ENCODE measurements at places on chromosomes 1 and 21. TPM values are rescaled to one million over a fixed set of nuclear protein-coding genes. Genes with fewer than 3 reads are reported as not detected.

DNA sequence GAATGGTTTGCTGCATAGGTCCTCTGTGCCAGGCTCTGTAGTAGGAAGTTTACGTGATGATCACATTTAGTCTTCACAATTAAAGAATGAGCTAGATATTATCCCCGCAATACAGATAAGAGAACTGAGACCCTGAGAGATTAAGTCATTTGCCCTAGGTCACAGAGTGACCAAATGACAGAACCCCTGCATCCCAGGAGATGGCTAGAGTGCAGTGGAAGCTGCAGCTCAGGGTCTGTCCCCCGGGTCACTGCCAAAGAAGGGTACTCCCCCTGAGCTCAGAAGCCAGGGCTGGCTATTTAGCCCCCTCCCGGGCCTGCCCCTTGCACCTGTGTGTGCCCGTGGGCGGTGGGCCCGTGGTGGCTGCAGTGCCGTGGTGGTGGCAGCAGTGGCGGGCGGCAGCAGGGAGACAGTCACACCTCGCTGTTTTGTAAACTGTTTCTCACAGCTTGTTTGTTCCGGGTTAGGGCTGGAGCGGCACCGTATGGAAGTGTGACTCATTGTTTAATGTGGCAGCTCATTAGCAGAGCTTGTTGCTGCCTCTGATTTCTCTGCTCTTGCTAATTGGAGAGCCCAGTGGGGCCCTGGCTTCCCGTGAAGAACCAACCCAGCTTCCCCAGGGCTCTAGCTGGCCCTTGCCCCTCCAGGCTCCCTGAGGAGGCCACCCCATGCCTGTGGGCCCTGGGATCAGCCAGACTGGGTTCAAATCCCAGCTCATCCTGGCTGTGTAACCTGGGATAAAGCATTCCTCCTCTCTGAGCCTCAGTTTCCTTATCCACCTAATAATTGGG lies 19.3 kb upstream of the FOXO6 start:
- no peak for DNase-seq
- no peak overlapping the region for H3K27ac ChIP-seq
- no peaks in the 10 kb centered on the region for H3K4me1 ChIP-seq
- H3K27me3 ChIP-seq: no peaks in the 10 kb centered on the region

DNA sequence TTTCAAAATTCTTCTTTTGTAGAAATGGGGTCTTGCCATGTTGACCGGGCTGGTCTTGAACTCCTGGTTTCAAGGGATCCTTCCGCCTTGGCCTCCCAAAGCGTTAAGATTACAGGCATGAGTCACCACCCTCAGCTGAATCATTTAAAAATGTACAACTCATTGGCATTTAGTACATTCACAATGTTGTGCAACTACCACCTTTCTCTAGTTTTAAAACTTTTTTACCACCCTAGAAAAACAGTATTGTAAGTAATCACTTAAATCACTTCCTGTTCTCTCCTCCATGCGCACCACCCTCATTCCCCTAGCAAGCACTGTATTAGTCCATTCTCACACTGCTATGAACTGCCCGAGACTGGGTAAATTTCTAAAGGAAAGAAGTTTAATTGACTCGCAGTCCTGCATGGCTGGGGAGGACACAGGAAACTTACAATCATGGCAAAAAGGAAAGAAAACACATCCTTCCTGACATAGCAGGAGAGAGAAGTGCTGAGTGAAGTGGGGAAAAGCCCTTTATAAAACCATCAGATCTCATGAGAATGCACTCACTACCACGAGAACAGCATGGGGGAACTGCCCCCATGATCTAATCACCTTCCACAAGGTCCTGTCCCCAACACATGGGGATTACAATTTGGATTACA lies 14.4 kb upstream of the THEM5 start:
- H3K4me1 ChIP-seq: no peaks in the 10 kb centered on the region
- no peak for DNase-seq
- no peak overlapping the region for H3K27ac ChIP-seq
- no peak overlapping the region for H3K4me3 ChIP-seq
- H3K36me3 ChIP-seq: no peaks in the 10 kb centered on the region
- no peaks in the 10 kb centered on the region for H3K27me3 ChIP-seq

Gene CFAP141
- total RNA-seq: not detected

GRCh38 chr1:211633524-211633846 lies 41.9 kb downstream of the NEK2 start:
- H3K36me3 ChIP-seq: no peaks in the 10 kb centered on the region
- DNase-seq: no peak
- H3K27ac ChIP-seq: no peak overlapping the region
- no peaks in the 10 kb centered on the region for H3K27me3 ChIP-seq

Gene ZSWIM5
- total RNA-seq: 3.8 TPM

Gene LCE2C
- total RNA-seq: not detected

Gene S100A12
- 2.6 TPM for total RNA-seq

DNA sequence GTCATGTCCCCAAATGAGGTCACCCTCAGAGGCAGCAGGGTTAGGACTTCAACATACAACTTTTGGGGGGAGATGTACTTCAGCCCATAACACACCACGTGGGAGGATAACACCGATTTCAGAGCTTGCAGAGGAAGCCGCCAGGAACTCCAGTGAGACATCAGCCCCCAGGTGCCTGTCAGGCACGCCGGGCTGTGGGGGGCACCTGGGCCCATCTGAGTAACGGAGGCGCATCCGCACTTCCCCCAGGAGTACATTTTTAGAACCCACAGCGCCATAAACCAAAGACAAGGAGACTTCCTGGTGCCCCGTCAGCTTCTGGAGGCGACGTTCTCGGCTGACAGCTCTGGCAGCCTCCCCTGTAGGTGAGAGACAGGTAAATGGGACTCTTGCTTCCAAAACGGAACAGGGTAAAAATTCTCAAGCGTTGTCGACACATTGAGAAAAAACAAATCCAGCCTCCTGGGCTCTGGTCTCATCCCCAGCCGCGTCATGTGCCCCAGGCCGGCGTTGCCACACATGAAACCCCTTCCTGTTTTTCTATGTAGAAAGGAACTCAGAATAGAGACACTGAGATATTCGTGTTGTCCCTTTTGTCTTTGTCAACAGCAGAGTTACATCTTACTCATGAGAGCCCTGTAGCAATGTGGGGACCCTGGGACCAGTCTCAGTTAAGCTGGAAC lies 93.3 kb downstream of the PDE9A start:
- H3K36me3 ChIP-seq: no peaks in the 10 kb centered on the region
- no peak overlapping the region for H3K27ac ChIP-seq
- no peaks in the 10 kb centered on the region for H3K4me1 ChIP-seq
- H3K4me3 ChIP-seq: no peak overlapping the region

- no peak overlapping the region for H3K4me3 ChIP-seq
- no peak for DNase-seq
- H3K27me3 ChIP-seq: no peaks in the 10 kb centered on the region
- no peaks in the 10 kb centered on the region for H3K36me3 ChIP-seq
These were observed 45.0 kb downstream of the VAV3 start for GRCh38 chr1:107919953-107920352.

Gene GORAB
- 14.2 TPM for total RNA-seq

- no peaks in the 10 kb centered on the region for H3K27me3 ChIP-seq
- H3K4me1 ChIP-seq: no peaks in the 10 kb centered on the region
- peak; percentile 51 for DNase-seq
- no peak overlapping the region for H3K27ac ChIP-seq
- peak overlapping the region; percentile 26 for H3K4me3 ChIP-seq
These were observed 285.3 kb downstream of the CAMTA1 start for GRCh38 chr1:7070389-7071029.

GRCh38 chr1:16146279-16147155 lies 9.4 kb downstream of the EPHA2 start:
- H3K27me3 ChIP-seq: no peaks in the 10 kb centered on the region
- peaks cover 30% of the 10 kb centered on the region for H3K4me1 ChIP-seq
- H3K4me3 ChIP-seq: peak overlapping the region; percentile 31
- peak; percentile 91 for DNase-seq
- no peaks in the 10 kb centered on the region for H3K36me3 ChIP-seq
- peak overlapping the region; percentile 98 for H3K27ac ChIP-seq

Gene OR14C36
- not detected for total RNA-seq

GRCh38 chr1:228512781-228513198 lies 25.6 kb downstream of the RNF187 start:
- no peaks in the 10 kb centered on the region for H3K4me1 ChIP-seq
- H3K4me3 ChIP-seq: no peak overlapping the region
- no peak for DNase-seq
- H3K36me3 ChIP-seq: no peaks in the 10 kb centered on the region
- H3K27me3 ChIP-seq: no peaks in the 10 kb centered on the region

DNA sequence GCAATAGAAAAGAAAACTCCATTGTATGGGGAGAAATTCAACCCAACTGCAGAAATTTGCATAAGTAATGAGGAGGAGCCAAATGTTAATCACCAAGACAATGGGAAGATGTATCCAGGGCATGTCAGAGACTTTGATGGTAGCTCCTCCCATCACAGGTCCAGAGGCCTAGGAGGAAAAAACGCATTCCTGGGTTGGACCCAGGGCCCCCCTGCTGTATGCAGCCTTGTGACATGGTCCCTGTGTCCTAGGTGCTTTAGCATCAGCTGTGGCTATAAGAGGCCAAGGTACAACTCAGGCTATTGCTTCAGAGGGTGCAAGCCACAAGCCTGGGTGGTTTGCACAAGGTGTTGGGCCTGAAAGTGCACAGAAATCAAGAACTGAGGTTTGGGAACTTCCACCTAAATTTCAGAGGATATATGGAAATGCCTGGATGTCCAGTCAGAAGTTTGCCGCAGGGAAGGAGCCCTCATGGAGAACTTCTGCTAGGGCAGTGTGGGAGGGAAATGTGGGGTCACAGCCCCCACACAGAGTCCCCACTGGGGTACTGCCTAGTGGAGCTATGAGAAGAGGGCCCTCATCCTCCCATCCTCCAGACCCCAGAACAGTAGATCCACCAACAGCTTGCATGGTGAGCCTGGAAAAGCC lies 162.3 kb downstream of the TGFB2 start:
- H3K27ac ChIP-seq: no peak overlapping the region
- no peaks in the 10 kb centered on the region for H3K27me3 ChIP-seq
- H3K4me3 ChIP-seq: no peak overlapping the region
- no peaks in the 10 kb centered on the region for H3K36me3 ChIP-seq
- DNase-seq: no peak
- H3K4me1 ChIP-seq: no peaks in the 10 kb centered on the region

GRCh38 chr1:117846674-117847425 lies 82.6 kb downstream of the GDAP2 start:
- no peaks in the 10 kb centered on the region for H3K36me3 ChIP-seq
- H3K4me1 ChIP-seq: no peaks in the 10 kb centered on the region
- no peak overlapping the region for H3K27ac ChIP-seq
- no peak for DNase-seq

DNA sequence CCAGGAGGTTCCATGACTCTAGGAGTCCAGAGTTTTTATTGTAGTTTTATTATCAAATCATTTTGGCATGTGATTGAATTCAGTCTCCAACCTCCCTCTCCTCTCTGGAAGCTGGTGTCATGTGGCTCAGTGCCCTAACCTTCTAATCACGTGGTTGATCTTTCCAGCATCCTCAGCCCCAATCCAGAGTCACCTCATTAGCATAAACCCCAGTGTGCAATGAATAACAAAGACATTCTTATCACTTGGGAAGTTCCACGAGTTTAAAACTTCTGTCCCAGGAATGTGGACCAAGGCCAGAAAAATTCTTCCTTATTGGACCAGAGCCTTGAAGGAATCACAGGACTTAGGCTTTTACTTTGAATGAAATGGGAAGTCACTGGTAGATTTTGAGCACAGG lies 52.2 kb downstream of the KIRREL1 start:
- H3K4me1 ChIP-seq: peaks cover 5% of the 10 kb centered on the region
- no peak overlapping the region for H3K4me3 ChIP-seq
- H3K36me3 ChIP-seq: no peaks in the 10 kb centered on the region
- peak; percentile 52 for DNase-seq
- H3K27me3 ChIP-seq: no peaks in the 10 kb centered on the region

DNA sequence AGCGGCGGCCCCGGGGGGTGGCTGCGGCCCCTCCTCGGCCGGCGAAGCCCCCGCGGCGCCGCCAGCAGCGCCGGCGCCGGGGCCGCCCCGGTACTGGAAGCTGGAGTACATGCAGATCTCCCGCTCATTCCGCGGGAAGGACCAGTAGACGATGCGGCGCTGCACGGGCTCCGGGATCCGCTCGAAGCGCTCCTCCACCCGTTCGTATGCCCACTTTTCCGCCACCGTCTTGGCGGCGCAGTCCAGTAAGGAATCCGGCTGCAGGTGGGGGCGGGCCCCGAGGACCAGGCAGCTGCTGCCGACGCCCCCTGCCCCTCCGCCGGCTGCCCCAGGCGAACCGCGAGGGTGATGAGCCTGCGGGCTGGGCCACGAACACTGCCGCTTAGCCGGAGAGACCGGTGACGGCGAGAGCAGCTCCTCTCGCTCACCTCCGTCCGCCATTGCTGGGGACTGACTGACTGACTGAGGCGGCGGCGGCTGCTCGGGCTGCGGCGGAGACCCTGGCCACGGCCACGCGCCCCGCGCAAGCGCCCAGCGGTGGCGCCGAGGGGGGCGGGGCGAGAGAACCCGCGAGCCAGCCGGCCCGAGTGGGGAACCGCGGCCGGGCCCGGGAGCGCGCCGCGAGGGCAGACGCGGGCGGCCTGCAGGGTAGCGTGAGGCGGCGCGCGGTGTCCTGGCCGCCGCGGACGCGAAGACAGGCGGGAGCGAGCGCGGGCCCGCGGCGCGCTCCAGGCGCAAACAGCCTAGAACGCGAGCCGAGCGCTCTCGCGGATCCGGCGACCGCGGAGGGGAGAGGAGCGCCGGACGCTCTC lies at the start of gene ZSWIM5:
Gene ZSWIM5 (minus strand): TSS at position 696 of the 812 bp plus-strand sequence. CDS start 255 bp downstream, at position 441.
- no peaks in the 10 kb centered on the region for H3K27me3 ChIP-seq
- peak; percentile 71 for DNase-seq
- no peaks in the 10 kb centered on the region for H3K36me3 ChIP-seq
- peak within 1 kb of the TSS; percentile 94 for H3K27ac ChIP-seq
- H3K4me1 ChIP-seq: no peaks in the 10 kb centered on the region

Gene FCER1A
- not detected for total RNA-seq

DNA sequence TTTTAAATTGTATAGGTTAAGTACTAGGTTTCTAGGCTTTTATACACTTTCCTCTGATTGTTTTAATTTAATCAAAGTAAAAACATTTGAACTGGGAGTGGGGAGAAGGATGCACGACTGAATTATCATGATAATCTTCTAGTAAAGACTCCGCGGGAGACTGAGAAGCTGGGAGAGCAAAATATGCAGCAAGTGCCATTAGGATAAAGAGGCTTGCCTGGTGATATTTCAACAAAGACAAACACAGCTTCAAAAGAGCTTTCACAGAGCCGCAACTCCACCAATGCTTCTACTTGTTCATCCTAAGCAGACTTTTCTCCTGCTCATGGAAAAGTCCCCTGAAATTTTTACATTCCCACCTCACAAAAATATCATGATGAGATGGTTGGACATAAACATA lies 239.0 kb upstream of the PTBP2 start:
- H3K27me3 ChIP-seq: no peaks in the 10 kb centered on the region
- H3K4me3 ChIP-seq: no peak overlapping the region
- DNase-seq: no peak
- no peaks in the 10 kb centered on the region for H3K36me3 ChIP-seq
- H3K27ac ChIP-seq: no peak overlapping the region

- peaks cover 3% of the 10 kb centered on the region for H3K36me3 ChIP-seq
- no peak overlapping the region for H3K27ac ChIP-seq
- no peak for DNase-seq
These were observed 61.3 kb upstream of the DIP2A start for GRCh38 chr21:46397211-46397905.

Gene CELSR2
- 0.26 TPM for total RNA-seq

- no peak overlapping the region for H3K4me3 ChIP-seq
- H3K27me3 ChIP-seq: no peaks in the 10 kb centered on the region
- H3K27ac ChIP-seq: no peak overlapping the region
These were observed 3.6 kb downstream of the CHAF1B start for GRCh38 chr21:36388835-36389234.

GRCh38 chr1:246537887-246538286 lies 28.2 kb downstream of the TFB2M start:
- no peak overlapping the region for H3K27ac ChIP-seq
- H3K4me3 ChIP-seq: no peak overlapping the region

- H3K27me3 ChIP-seq: no peaks in the 10 kb centered on the region
- no peak overlapping the region for H3K4me3 ChIP-seq
- H3K27ac ChIP-seq: peak overlapping the region; percentile 62
- no peaks in the 10 kb centered on the region for H3K4me1 ChIP-seq
- no peaks in the 10 kb centered on the region for H3K36me3 ChIP-seq
These were observed 231.0 kb upstream of the B3GALT2 start for GRCh38 chr1:193417403-193417802.
